ENCODE measurements at places on chromosomes 6 and 20.

- no peak for DNase-seq
Measured at GRCh38 chr6:64538722-64539121, 903.1 kb downstream of the PHF3 start.

GRCh38 chr20:48932375-48932941 lies 10.9 kb downstream of the ARFGEF2 start:
- no peak for DNase-seq

- DNase-seq = no peak
Measured at GRCh38 chr6:124119596-124119995, 315.9 kb downstream of the NKAIN2 start.

GRCh38 chr20:62219992-62220665 lies at the start of gene HRH3:
Gene HRH3 (minus strand): TSS chr20:62220278. CDS start chr20:62219970, 308 bp downstream.
- no peak for DNase-seq

DNA sequence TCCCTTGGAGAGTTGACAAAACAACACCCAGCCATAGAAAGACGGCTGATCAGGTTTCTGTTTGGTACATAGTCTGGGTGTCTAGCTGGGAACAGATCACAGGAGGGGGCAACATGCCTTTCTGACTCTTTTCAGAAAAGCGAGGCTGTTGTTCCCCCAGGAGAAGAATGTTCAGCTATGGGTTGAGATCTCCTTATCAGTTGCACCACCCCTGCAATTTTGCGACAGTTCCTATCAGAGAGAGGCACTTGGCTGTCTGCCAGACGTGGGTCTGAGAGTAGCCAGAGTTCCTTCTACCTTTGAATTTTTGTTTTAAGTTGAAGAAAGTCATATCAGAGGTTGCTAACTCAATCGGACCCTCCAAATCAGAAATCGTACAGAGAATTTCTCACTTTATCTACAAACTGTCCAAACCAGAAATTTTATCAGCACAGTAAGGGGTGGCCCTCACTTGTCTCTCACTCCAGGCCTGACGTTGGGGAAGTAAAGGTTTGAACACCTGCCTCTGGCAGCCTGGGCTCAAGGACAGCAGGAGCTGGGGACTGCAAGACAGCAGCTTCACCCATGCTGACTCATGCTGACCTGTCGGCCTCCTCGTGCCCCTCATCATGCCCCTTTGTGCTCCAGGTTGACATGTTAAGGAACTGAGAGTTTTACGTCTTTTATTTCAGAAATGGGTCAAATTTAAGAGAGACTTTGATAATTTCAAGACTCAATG lies 42.3 kb downstream of the TMC2 start:
- DNase-seq = peak; percentile 83

DNA sequence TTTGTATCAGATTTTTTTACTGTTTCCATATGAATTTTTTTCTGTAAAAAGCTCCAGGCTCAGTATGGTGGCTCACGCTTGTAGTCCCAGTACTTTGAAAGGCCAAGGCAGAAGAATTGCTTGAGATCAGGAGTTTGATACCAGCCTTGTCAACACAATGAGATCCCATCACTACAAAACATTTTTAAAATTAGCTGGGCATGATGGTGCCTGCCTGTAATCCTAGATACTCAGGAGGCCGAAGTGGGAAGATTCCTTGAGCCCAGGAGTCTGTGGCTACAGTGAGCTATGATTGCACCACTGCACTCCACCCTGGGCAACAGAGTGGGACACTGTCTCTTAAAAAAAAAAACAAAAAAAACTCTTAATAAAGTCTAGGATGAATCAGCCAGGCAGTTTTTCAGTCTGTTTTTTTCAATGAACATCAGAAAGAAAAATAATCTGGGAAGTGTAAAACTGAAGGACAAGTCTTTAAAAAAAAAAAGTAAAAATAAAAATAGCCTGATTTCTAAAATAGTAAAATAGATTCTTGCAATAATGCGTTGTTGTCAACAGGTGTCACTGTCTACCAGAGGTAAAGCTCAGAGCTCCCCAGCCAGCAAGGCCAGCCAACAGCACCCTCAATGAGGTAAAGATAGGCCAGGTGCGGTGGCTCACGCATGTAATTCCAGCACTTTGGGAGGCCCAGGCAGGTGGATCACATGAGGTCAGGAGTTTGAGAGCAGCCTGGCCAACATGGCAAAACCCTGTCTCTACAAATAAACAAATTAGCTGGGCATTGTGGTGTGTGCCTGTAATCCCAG lies 9.3 kb upstream of the ATG5 start:
- DNase-seq = peak; percentile 60

DNA sequence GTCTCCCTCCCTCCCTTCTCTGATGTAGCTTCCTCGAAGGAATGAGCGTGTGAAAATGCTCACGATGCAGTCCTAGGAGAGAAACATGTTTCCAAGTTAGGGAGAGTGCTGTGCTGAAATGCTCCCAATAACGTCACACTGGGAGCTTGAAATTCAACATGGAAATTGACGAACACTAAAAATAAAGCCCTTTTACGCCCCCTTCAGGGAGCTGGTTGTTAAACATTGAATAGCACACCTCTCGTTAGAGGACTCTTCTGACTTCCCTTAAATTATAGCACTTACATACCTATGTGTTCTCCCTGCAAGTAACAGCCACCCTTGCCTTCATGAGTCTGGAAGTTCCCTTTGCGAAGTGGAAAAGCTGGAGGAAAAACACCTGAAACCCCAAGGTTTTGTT lies 88.6 kb downstream of the BFSP1 start:
- peak; percentile 39 for DNase-seq

DNA sequence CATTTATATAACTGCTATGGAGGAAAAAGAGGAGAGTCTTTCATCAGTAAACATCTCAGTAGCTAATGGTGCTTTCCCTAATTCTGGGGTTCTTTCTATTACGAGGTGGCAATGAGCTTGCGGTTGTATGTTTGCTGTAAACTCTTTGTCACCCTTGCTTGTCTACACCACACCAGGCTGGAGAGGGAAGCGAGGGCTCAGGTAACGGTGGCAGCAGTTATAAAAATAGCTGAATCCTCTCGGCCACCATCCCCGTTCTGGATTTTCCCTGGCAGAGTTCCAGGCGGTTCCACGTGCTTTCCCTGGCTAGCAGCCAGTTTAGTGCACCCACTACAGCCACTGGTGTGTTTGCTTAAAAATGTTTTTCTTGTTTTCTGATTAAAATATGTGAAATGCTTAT lies 39.0 kb downstream of the MAS1 start:
- DNase-seq = peak; percentile 46

DNA sequence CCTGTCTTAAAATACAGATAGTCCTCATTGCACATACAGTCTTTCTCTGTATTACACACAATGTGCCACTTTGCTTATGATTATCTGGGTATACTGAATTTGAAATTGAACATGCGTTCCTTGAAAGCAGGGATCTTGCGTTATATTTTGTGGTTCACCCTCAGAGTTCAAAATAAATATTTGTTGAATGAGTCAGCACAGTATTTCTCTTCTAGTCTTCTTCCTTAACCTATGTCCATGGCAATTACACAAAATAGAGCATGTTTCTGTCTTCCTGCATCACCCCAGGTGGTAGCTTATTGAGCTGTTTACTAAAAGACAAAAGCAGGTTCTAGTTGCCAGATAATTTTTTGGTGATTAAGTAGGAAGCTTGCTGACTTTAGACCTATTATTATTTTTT lies 272.9 kb upstream of the FERMT1 start:
- DNase-seq = no peak

DNA sequence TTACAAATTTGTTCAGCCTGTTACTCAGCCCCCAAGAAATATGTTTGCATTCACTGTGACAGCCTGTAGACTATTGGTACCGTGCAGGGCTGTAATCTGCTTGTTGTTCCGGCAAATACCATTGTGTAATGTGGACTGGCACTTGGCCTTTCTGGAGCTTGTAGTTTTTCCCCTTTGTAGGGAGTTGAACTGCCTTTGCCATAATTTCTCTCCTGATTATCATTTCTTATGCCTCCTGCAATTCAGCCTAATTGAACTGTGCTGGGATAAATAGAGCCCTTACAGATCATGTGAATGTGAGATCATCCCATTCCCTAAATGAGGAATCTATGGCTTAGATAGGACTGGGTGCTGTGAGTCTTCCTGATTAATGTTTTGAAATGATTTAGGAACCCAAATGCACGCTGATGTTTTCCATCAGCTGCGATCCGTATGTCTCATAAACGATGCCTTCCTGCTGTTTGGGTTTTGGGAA lies 185.1 kb downstream of the JARID2 start:
- DNase-seq = no peak

- DNase-seq = no peak
Measured at GRCh38 chr6:44256775-44257024, 628 bp downstream of the SLC35B2 start.

DNA sequence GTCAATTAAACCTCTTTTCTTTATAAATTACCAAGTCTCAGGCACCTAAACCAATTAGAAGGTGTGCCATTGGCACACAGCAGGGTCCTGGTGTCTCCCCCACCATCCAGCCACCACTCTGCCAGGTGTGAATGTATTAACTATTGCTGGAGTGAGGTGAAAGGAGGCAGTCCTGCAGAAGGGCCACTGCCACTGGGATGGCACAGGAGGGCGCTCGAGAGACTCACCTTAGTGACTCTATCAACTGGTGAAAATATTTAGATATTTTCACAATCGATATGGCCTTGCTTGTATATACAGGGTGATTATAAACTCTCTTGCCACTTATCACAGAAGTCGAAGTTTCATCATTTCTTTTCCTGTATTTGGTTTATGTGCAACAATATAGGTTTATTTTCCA lies 145.6 kb upstream of the ESR1 start:
- no peak for DNase-seq

GRCh38 chr6:117776441-117776840 lies 101.2 kb downstream of the NUS1 start:
- peak; percentile 8 for DNase-seq

GRCh38 chr6:85143676-85144075 lies 306.2 kb upstream of the NT5E start:
- DNase-seq = no peak

DNA sequence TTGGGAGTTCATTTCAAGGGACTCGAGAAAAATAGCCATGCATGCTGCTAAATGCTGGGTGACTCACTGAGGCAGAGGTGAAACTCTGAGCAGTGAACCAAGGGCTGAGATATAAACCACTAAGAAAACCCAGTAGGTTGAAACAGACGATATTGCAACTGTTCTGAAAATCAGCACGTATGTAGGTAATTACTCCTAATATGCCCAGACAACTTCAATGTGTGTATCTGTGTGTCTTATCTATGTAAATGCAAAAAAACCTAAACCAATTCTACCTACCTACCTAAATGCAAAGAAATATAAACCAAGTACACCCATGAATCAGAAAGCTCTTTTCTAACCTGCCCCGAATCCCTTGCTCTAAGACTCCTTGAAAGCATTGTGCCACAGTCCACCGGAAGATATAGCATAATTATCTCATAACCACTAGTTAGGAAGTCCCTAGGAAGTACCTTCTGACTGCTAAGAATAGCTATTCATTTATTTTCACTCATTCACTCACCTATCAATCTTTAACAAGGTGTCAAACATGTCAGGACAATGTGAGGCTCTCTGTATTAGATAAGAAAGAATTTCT lies 458.7 kb upstream of the RUNX2 start:
- no peak for DNase-seq

GRCh38 chr6:14674458-14674857 lies 556.9 kb downstream of the CD83 start:
- no peak for DNase-seq

DNA sequence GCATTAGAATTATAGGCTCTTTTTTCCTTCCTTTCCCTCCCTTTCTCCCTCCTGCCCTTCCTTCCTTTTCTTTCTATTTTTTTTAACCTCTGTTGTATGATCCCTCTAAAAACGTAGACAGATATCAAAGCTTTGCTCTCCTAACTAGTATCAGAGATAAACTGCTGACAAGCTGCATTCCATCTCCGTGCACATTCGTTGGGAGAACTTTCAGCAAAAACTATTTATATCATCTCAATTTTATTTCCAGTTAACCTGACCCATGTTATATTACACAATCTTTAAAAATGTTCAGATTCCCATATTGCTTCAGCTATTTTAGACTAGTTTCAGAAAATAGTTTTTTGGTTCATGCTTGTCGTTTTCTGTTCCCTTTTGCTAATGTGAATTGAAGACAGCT lies 47.3 kb downstream of the RNF217 start:
- no peak for DNase-seq

DNA sequence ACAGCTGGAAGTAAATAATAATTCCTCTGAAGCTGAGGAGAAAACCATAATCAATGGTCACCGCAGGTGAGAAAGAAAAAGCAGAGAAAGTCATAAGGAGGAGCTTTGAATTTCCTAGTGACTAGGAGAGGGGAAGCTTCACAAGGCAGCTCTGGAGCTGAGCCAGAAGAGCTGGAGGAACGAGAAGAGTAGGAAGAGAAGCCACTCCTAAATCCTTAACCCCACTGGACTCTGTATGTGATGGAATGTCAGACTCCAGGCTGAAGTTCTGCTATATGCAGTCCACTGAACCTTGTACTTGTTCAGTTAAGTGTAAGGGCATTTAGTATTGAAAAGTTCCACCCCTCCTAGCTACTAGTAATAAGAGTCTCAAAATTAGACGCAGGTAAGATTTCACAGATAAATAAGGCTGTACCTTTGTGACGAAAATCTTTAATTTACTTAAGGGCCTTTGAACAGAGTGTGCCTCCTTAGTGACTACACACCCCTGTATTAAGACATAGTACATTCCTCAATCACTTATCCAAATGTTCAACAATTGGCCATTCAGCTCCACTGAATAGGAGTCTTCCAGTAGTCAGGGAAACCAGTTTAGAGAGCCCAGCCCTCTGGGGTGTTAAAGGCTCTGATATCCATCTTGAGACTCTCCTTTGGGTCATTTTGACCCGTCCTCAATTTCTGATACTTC lies 71.4 kb upstream of the UFL1 start:
- DNase-seq = no peak

- DNase-seq = no peak
Measured at GRCh38 chr20:33664762-33665144, 2.0 kb upstream of the ACTL10 start.

DNA sequence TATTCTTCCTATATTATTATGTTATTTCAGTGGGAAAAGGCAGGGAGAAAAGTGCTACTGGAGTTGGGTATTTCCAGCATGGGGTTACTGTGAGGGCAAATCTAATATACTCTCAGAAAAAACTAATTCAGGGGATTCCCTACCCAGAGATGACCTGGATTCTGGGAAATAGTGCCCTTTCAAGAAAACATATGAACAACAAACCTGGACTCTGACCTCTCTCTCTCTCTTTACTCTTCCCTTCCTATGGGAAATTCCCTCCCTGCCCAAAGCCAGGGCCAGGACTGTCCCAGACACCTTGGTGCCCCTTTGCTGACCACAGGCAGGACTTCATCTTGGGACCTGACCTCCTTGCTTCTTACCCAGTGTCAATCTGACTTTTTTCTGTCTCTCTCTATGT lies 1.6 kb upstream of the UBD start:
- no peak for DNase-seq

- no peak for DNase-seq
Measured at GRCh38 chr6:30767158-30767943, 23.0 kb upstream of the IER3 start.

DNA sequence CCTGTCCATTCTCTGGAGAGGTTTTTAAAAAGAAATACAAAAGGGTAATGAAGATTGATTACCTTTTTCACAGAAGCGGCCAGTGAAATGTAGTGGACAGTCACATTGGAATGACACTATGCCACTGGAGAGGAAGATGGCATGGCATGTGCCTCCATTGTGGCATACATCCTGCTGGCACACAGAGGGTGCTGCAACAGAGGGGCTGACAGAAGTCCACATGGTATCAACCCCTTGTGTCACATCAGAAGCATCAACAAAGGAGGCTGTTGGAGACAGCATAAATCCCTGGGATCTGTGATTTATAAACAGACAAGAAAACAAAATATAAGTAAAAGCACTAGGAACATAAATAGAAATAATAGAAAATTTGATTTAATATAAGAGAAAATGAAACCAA lies 594.9 kb downstream of the PHF3 start:
- DNase-seq = no peak

- peak; percentile 69 for DNase-seq
Measured at GRCh38 chr6:131199568-131200272, 64.5 kb downstream of the AKAP7 start.

Data from hematopoietic multipotent progenitor cell treated with erythropoietin and hydrocortisone succinate and interleukin-3 and kit ligand, for 8 days (in vitro differentiated cells).